Glutamatergic neuron (in vitro differentiated cells): ENCODE measurements at places on chromosomes 3 and 15. TPM values are rescaled to one million over a fixed set of nuclear protein-coding genes. Genes with fewer than 3 reads are reported as not detected.

- DNase-seq, result no peak
Observed at GRCh38 chr3:127814325-127814781, 8.0 kb downstream of the MGLL start.

DNA sequence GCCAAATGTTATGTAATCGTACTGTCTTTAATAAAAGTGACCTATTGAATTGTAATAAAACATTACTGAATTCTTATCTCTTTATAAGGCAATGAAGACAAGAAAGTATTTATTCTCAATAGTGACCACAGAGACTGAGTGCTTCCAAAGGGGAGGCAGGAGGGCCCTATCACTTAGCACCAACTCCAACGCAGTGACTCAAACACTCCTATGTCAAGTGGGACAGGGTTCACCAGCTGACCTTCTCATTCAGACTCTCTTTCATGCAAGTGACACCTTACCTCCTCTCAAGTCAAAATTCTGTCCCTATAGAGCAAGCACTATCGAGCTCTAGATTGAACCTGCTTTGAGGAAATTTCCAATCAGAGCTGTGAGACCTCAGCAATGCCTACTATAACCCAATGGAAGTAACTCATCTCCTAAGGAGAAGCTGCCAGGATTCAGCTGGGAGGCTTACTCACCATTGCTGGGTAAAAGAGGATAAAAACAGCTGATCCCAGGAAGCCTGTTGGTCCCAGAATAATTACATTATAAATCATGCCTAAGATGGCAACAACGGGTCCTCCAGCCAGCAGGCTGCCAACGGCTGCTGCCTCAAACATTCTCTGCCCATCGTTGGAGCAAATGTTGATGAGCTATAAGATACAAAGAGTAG, 35.6 kb downstream of the ABCC5 start:
- DNase-seq, result no peak

- no peak for DNase-seq
Observed at GRCh38 chr3:172402892-172403643, 45.2 kb downstream of the GHSR start.

- no peak for DNase-seq
Observed at GRCh38 chr3:186418671-186419145, 56.7 kb upstream of the DGKG start.

- DNase-seq, result peak; percentile 19
Observed at GRCh38 chr3:104257486-104257885, 1109.2 kb upstream of the ALCAM start.

MORF4L1 gene
- total RNA-seq, result 379 TPM

CASR gene
- not detected for total RNA-seq

TM4SF1 gene
- total RNA-seq, result not detected

SCN11A gene
- total RNA-seq, result 0.78 TPM
